Spinal cord (tissue), 10 donors: ENCODE measurements at places on chromosomes 13 and 19.

DNA sequence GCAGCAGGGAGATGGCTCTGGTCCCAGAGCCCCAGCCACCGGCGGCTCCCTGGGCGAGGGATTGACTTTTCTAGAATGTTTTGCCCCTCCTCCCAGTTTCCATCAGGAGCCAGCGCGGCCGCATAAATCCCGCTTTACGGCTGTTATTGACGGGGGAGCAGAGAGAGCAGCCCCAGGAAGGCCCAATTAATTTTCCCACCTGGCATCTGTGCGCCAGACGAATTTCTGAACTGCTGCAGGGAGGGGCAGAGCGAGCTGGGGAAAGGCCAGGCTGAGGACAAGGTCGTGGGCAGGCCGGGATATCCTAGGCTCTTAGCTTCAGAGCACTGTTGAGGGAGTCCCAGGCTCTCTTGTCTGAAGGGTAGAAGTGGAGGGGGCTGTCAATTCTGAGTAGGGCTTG is 24.7 kb downstream of the ZNRF4 start:
- DNase-seq, result no peak

DNA sequence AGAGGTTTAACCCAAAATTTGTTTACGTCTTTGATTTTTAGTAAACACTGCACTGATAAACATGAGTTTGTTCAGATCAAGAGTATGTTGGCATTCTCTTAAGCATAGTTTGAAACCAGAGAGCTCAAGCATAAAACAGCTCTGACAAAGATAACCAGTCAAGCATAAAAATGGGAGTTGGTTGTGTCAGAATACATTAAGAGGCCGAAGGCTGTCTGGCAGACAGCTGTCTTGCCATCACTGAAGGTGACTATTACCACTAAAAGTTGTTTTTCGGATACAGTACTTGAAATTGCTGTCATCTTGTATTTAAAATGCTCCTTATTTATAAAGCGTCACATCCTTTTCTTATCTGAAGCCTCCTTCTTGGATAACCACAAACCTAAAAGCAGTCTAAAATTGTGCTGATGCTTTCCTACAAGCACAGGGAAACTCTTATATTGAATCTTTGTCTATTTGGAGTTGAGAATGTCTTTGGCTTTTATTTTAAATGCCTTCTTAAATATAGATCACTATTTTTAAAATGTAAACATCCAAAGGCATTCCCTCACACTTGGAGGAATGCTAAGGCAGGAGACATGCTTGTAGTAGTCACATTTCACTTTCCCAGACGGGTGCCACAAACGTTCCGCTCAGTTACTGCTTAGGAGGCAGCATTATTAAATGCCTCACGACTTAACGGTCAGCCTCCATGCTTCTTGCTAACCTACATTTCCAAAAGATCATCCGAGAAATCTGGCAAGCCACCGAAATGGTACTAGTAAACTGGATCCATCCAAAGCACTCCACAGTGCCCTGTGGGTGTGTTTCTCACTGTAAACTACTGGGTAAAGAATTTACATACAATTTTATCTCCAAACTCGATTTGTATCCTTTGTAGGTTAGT is 1.5 kb downstream of the SMAD9 start:
- DNase-seq, result peak; percentile 61

- no peak for DNase-seq
Observed at GRCh38 chr13:27641711-27642502, 20.2 kb downstream of the POLR1D start.

- DNase-seq, result no peak
Observed at GRCh38 chr19:41784743-41785142, 11.6 kb upstream of the CEACAM3 start.

- no peak for DNase-seq
Observed at GRCh38 chr13:30997697-30998096, 65.2 kb downstream of the TEX26 start.

- no peak for DNase-seq
Observed at GRCh38 chr19:40702337-40703012, 12.0 kb upstream of the NUMBL start.

DNA sequence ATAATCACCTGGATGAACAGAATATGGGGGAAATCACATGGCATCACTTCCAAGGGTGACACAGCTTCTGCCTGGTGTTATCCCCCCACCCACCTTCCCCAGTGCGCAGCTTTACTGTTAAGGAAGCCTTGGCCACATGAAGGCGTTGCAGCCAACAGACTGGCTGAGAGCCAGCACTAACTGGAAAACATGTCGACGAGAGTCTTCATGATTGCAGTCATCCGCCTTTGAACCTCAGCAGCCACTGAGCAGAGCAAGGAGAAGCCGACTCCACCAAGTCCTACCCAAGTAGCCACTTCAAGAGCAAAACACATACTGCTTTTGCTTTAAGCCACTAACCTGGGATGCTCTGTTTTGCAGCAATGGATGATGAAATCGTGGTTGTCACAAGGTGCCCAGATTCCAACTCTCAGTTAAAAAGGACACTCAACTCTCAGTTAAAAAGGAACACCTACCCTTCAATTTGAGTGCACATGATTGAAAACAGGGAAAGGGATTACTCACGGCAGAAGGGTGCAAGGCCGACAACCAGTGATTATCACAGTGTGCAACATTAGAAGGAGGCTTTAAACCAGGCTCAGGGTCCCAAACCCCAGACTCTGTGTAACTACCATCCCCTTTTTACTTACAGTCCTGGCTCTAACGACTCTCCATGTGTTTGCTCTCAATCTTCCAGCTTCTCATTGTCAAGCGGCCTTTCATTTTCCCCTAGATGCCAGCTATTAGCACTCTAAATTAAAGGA is 149.1 kb downstream of the KLF12 start:
- no peak for DNase-seq

DNA sequence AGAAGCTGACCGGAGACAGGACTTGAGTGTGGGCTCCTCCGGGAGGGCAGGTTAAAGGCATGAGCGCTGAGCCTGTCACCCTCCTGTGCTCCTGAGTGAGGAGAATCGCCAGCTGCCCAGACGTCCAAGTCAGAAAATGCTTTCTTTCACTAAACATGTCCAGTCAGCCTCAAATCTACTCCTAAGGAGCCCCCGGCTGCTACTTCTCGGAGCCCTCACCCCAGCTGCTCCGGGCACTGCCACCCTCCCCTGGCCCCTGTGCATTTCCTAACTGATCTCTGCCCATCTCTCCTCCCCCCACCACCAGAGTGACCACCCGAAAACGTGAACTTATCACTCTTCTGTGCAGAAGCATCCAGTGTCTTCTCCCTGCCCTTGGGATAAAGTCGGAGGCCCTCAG is 277.5 kb upstream of the SOX1 start:
- DNase-seq, result no peak

DNA sequence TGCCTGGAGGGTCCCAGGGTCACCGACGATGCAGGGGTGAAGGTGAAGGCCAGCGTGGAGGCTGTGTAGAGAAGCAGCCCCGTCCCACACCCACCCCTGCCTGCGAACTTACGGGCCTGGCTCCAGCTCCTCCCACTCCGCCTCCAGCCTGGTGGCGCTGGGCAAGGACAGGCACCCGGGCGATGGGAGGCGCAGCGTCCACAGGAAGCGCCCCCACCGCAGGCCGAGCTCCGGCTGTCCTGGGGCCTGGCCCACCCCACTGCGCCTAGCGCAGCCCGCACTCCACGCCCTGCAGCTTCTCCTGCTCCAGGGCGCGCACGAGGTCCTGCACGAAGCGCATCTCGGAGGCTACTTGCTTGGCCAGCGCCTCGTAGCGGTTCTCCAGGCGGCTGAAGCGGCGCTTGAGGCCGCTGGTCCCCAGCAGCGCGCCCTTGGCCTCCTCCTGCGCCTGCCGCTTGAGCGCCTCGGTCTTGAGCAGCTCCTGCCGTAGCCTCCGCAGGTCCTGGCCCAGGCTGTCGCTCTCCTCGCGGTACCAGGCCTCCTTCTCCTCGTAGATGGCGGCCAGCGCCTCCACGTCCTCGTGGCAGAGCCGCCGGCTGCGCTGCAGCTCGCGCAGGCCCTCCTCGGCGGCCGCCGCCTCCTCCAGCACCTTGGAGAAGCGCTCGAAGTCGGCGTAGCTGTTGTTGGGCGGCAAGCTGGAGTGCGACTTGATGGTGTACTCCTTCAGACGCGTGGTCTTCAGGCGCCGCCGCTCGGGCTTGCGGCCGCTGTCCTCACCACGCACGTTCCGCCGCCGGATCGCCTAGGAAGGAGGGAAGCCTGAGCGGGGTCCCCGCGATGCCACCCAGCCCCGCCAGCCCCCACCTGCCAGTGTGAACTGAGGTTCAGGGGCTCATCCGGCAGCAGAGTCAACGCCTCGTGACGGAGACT is 11.8 kb downstream of the DAPK3 start:
- no peak for DNase-seq

GRCh38 chr13:73870970-73871935 is 263.0 kb downstream of the KLF12 start:
- no peak for DNase-seq

DNA sequence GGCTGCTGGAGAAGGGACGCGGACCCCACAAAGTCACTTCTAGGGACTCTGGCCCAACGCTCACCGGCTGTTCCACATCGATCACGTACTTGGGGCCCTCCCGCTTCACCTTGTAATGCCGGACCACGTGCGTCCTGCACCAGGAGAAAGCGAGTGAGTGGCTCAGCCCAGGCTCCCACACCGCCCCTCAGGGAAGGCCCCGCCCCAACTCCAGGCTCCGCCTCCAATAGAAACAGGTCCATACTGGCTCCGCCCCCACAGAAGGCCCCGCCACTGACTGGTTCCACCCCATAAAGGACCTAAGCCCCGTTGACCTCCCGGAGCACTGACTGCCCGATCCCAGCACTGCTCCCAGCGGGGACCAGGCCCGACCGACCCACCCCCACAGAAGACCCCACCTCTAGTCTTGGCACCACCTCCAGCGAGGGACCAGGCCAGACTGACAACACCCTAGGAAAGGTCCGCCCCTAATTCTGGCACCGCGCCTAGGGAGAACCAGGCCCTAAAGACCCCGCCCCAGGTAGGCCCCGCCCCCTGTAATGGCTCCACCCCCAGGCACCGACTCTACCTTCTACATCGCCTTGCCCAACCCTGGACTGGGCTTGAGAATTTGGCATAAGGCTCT is 11.3 kb downstream of the STAP2 start:
- no peak for DNase-seq

DNA sequence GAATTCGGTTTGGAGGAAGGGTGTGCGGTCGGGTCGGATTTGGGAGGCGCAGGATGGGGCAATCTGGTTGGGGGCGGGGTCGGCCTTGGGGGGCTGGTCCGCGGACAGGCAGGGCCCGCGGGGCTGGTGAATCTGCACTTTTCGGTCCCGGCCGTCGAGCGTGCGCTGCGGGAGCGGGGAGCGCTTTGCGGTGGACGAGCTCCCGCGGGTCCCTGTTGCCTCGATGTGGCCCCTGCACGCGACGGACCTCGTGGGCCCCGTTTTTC is 11.9 kb downstream of the PEAK3 start:
- no peak for DNase-seq

GRCh38 chr19:1373534-1374249 is 10.0 kb upstream of the NDUFS7 start:
- no peak for DNase-seq

GRCh38 chr13:95607366-95607765 is 37.1 kb downstream of the DZIP1 start:
- no peak for DNase-seq

DNA sequence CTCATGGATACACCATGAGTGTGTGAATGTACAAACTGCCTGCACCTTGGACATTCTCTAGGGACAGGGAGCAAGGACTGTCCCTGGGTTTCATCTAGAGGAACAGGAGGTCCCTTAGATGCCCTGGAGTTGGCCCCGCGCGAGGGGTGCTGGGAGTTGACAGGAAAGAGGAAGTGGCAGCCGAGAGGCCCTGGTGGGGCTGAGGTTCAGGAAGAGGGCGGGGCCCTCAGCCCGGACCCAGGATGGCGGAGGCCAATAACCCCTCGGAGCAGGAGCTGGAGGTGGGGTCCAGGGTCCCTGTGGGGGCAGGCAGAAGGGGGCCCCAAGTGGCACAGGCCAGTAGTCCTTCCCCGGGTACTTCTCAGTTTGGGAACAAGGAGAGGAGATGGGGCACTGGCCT is 6.9 kb downstream of the PKN1 start:
- DNase-seq, result no peak

GRCh38 chr19:6226012-6226411 is 53.8 kb downstream of the MLLT1 start:
- no peak for DNase-seq

- no peak for DNase-seq
Observed at GRCh38 chr13:66840621-66841020, 389.5 kb downstream of the PCDH9 start.

DNA sequence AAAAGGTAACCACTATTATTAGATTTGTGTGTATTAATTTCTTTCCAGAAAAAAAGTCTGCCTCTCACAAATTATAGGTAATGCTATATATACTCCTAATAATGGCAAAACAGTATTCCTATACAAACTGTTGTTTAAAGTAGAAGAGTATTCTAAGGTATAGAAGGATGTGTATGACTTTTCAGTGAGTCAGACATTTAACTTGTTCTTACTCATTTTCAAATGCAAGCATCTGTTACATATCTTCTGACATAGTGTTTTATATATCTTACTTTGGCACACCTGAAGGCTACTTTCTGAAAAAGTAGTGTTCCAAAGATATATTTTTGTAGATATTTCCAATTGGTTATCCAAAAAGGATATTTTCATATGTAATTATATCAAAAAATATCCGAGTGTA is 3.5 kb upstream of the SLITRK5 start:
- no peak for DNase-seq

- no peak for DNase-seq
Observed at GRCh38 chr13:98461486-98462240, 115.2 kb downstream of the STK24 start.

- DNase-seq, result peak; percentile 66
Observed at GRCh38 chr13:64154514-64154913, 2738.9 kb upstream of the PCDH20 start.

- DNase-seq, result no peak
Observed at GRCh38 chr19:40355975-40356680, 7.6 kb downstream of the PLD3 start.

DNA sequence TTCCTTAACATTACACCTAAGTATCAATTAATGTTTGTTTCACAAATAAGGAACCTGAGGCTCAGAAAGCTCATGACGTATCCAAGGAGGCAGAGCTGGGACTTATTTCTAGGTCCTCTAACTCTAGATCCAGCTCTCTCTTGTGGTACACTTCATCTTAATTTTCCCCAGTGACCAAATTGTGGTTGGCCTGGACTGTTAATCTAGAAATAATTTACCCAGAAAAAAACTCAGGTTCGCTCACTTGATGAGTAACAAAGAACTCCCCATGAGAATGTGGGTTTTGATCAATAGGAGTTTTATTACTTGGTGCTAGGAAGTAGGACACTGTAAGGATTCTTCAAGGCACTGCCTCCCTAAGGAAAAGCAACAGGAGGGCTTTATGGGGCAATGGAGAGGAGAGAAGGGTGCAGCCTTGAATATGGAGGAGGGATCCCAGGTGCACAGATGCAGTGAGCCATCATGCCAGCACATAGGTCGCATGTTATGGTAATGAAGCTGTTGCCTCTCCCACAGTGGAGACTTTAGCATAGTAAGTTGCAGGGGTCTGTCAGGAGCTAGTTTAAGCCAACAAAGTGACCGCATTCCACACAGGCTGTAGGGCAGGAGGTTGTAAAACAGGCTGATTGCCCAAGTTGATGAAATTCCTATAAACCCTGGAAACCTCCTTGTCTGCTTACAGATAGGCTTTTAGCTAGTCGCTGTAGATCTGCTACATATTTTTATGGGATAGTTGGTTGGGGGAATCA is 14.7 kb downstream of the RAP2A start:
- DNase-seq, result no peak

- DNase-seq, result no peak
Observed at GRCh38 chr19:17658666-17659065, 29.5 kb downstream of the UNC13A start.
